ENCODE measurements at places on chromosomes 5 and 9.

- no peak for DNase-seq
Observed at GRCh38 chr9:70083429-70083828, 39.8 kb downstream of the MAMDC2 start.

- no peak for DNase-seq
Observed at GRCh38 chr5:179146277-179146676, 86.1 kb downstream of the ZNF354C start.

DNA sequence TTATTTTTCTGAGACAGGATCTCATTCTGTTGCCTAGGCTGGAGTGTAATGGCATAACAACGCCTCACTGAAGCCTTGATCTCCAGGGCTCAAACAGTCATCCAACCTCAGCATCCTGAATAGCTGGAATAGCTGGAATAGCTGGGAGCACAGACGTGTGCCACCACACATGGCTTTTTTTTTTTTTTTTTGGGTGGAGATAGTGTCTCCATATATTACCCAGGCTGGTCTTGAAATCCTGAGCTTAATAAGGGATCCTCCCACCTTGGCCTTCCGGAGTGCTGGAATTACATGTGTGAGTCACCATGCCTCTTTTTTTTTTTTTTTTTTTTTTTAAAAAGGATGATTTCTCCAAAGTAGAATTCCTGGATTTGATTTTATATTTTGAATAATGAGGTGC is 60.7 kb downstream of the NSD1 start:
- DNase-seq: peak; percentile 26

- no peak for DNase-seq
Observed at GRCh38 chr5:103519550-103519949, 43.0 kb downstream of the NUDT12 start.

- no peak for DNase-seq
Observed at GRCh38 chr9:132235125-132235524, 73.3 kb downstream of the NTNG2 start.

GRCh38 chr9:95250462-95251221 is 66.9 kb downstream of the FANCC start:
- DNase-seq: no peak

Measured in H54 (cell line).